ENCODE measurements at places on chromosomes 11 and 22. TPM values are rescaled to one million over a fixed set of nuclear protein-coding genes. Genes with fewer than 3 reads are reported as not detected.

DNA sequence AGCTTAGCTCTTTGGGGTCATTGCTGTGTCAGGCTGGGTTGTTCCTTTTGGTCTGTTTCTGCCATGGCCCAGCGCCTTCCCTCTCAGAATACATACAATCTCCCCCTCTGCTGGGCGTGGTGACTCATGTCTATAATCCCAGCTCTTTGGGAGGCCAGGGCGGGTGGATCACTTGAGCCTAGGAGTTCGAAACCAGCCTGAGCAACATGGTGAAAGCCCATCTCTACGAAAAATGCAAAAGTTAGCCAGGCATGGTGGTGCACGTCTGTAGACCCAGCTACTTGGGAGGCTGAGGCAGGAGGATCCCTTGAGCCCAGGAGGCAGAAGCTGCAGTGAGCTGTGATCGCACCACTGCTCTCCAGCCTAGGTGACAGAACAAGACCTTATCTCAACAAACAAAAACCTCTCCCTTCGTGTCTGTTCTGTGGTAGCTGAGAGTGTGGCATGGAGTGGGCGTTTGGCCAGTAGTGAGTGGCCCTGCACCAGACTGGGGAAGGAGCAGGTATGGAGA is 46.7 kb upstream of the RAB1B start:
- no peak overlapping the region for H3K27ac ChIP-seq
- DNase-seq: no peak
- no peaks in the 10 kb centered on the region for H3K4me1 ChIP-seq
- no peak overlapping the region for H3K4me3 ChIP-seq

DNA sequence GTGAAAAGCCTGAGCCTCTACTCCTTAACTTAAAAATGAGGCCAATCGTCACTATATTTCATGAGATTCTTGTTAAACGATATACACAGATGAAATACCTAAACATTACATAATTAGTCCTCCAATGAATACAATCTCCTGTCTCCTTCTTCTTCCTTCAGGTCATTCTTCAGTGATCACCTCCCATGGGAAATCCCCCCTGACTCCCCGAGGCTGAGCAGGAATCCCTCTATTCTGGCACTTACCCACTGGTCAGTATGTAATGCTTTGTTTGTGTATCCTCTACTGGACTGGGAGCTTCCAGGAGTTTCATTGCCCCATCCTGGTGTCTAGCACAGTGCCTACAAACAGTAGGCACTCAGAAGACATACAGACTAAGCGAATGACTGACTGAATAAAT is 52.3 kb downstream of the RAB38 start:
- H3K27me3 ChIP-seq: no peaks in the 10 kb centered on the region
- H3K27ac ChIP-seq: no peak overlapping the region
- DNase-seq: no peak
- H3K36me3 ChIP-seq: no peaks in the 10 kb centered on the region
- no peaks in the 10 kb centered on the region for H3K4me1 ChIP-seq

- no peak for DNase-seq
- H3K4me3 ChIP-seq: no peak overlapping the region
- no peaks in the 10 kb centered on the region for H3K4me1 ChIP-seq
- peak overlapping the region; percentile 43 for H3K27ac ChIP-seq
Observed at GRCh38 chr11:75320046-75320618, 31.3 kb downstream of the ARRB1 start.

- no peaks in the 10 kb centered on the region for H3K27me3 ChIP-seq
- H3K27ac ChIP-seq: no peak overlapping the region
- no peaks in the 10 kb centered on the region for H3K4me1 ChIP-seq
Observed at GRCh38 chr11:106399624-106400023, 322.2 kb downstream of the AASDHPPT start.

- H3K27ac ChIP-seq: no peak overlapping the region
- DNase-seq: no peak
- no peaks in the 10 kb centered on the region for H3K27me3 ChIP-seq
- H3K36me3 ChIP-seq: peaks cover 11% of the 10 kb centered on the region
- H3K4me3 ChIP-seq: no peak overlapping the region
Observed at GRCh38 chr11:111834432-111835163, 36.8 kb downstream of the ALG9 start.

DNA sequence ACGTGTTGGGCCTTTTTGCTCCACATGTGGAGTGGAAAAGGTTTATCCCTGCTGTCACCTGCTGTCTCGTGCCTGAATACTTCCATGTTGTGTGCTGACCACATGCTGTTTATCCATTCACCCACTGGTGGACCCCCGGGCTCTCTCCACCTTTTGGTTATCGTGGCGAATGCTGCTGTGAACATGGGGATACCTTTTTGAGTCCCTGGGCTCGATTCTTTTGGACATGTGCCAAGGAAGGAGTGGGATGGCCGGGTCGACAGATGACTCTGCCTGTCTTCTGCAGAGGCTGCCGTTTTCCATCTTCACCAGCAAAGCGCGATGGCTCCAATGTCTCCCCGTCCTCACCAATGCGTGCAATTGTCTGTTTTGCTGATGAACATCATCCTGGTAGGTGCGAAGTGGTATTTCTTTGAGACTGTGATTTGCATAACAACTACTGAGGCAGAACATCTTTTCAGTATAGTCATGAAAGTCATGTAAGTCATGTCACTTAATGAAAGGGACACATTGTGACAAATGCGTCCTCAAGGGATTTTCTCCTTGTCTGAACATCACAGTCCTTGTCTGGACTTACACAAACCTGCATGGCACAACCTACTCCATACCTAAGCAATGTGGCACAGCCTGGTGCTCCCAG is 758.7 kb downstream of the BRD1 start:
- DNase-seq: no peak
- no peaks in the 10 kb centered on the region for H3K27me3 ChIP-seq
- no peaks in the 10 kb centered on the region for H3K4me1 ChIP-seq
- H3K27ac ChIP-seq: no peak overlapping the region
- no peak overlapping the region for H3K4me3 ChIP-seq
- H3K36me3 ChIP-seq: no peaks in the 10 kb centered on the region

DNA sequence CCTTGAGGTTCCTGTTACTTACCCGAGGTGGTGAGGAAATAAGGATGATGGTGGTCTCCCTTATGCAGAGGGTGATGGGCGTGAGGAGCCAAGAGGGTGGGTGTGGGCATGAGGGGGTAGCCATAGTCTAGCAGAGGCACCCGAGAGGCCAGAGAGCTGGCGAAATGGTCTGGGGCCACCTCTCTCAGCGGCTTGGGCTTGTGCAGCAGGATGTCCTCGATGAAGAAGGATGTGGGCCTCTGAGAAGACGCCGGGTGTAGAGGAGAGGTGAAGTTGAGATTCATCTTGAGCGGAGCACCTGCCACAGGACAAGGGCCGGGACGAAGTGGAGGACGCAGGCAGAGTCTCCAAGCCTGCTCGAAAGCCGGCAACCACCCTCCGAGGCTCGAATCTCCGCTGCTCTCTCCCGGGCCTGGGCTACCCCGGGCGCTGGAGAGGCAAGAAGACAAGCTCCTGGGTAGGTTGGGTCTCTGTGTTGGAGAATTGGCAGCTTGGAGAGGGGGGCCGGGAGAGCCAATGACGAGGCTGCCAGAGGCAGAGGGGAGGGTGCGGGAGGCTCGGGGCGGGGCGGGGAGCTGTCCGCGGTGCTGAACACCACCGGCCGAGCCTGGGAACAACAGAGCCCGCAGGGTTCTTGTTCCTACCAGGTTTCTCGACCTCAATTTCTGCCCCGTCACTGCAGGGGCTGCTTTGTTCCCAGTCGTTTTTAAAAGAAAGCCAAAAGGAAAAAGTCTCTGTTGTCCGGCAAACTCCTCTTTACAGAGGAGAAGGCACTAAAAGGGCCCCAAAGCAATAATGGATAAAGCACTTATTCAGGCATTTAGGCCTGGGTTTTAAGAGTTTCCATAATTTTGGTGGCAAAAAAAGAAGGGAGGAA is at the start of gene BSX:
TSS of gene BSX (minus strand) at position 447 of the 877 bp plus-strand sequence. CDS start at position 284, 163 bp downstream.
- H3K27ac ChIP-seq: no peak within 1 kb of the TSS
- no peak within 1 kb of the TSS for H3K4me3 ChIP-seq
- peak; percentile 81 for DNase-seq
- peaks cover 8% of the 10 kb centered on the region for H3K4me1 ChIP-seq
- H3K36me3 ChIP-seq: no peaks in the 10 kb centered on the region

GRCh38 chr11:21630934-21631478 is 561.9 kb upstream of the ANO5 start:
- no peaks in the 10 kb centered on the region for H3K27me3 ChIP-seq
- H3K27ac ChIP-seq: no peak overlapping the region
- no peak overlapping the region for H3K4me3 ChIP-seq
- no peaks in the 10 kb centered on the region for H3K4me1 ChIP-seq
- no peak for DNase-seq

- no peak for DNase-seq
- H3K4me3 ChIP-seq: no peak overlapping the region
- no peak overlapping the region for H3K27ac ChIP-seq
- H3K4me1 ChIP-seq: no peaks in the 10 kb centered on the region
Observed at GRCh38 chr11:133860151-133860550, 14.8 kb upstream of the SPATA19 start.

- H3K27ac ChIP-seq: peak overlapping the region; percentile 21
- H3K4me1 ChIP-seq: peaks cover 34% of the 10 kb centered on the region
- peak; percentile 89 for DNase-seq
- no peaks in the 10 kb centered on the region for H3K27me3 ChIP-seq
- H3K36me3 ChIP-seq: no peaks in the 10 kb centered on the region
Observed at GRCh38 chr11:96012086-96012824, 88.3 kb upstream of the MTMR2 start.

DNA sequence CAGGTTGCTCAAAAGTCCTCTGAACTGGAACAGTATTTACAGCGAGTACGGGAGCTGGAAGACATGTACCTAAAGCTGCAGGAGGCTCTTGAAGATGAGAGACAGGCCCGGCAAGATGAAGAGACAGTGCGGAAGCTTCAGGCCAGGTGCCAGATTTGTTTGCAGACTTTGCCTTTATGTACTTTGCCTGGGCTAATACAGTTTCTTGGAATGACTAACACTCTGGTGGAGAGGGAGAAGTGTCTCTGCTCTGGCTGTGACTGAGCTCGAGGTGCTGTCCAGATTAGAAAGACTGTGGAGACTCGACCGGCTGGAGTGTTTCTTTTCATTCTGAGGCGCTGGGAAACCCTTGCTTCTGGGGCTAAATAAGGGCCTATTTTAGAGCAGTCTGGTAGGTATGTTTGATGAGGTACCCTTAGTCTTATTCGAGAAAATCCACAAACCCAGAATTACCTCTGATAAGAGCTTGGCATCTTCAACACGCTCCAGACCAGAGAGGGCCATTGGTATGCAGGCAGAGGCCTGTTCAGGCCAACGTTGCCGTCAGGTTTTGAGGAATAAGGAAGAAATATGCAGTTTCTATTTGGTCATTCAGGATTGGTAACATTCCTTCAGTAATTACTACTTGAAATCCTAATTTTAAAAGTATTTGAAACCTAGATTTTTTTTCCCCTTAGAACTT is 76.5 kb downstream of the SWAP70 start:
- H3K4me1 ChIP-seq: peaks cover 3% of the 10 kb centered on the region
- H3K4me3 ChIP-seq: no peak overlapping the region
- DNase-seq: no peak
- H3K36me3 ChIP-seq: peaks cover 12% of the 10 kb centered on the region
- no peak overlapping the region for H3K27ac ChIP-seq

DNA sequence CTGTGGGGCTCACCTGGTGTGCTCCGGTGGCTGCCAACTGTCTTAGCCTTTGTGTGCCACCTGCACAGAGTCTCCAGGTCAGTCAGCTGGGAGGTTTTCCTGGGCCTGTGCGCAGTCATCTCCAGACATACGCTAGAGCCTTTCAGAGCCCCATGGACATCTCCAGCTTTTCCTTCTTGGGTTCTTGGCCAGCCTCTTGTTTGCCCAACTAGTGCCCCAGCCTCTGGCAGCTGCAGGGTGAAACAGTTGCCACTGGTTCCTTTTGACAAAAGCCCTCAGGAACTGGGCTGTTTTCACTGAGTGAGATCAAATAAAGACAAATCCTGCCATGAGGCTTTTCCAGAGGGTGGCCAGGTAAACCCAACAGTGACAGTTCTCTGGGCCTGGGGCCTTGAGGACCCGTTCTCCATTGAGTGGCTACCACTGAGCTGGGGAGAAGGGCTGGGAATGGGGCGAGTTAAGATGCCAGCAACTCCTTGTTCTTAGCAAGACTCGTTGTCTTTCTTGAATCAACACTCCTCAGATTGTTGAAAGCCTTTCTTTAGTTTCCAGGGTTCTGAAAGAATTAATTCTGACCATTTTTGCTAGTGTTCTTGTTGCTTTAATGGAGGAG is 16.7 kb upstream of the RANBP1 start:
- DNase-seq: no peak
- no peak overlapping the region for H3K27ac ChIP-seq
- no peaks in the 10 kb centered on the region for H3K27me3 ChIP-seq
- no peaks in the 10 kb centered on the region for H3K4me1 ChIP-seq
- peaks cover 41% of the 10 kb centered on the region for H3K36me3 ChIP-seq

- H3K4me1 ChIP-seq: no peaks in the 10 kb centered on the region
- no peak for DNase-seq
- H3K27ac ChIP-seq: no peak overlapping the region
- no peaks in the 10 kb centered on the region for H3K36me3 ChIP-seq
- H3K27me3 ChIP-seq: no peaks in the 10 kb centered on the region
- no peak overlapping the region for H3K4me3 ChIP-seq
Observed at GRCh38 chr11:110798201-110798900, 86.1 kb upstream of the ARHGAP20 start.

DNA sequence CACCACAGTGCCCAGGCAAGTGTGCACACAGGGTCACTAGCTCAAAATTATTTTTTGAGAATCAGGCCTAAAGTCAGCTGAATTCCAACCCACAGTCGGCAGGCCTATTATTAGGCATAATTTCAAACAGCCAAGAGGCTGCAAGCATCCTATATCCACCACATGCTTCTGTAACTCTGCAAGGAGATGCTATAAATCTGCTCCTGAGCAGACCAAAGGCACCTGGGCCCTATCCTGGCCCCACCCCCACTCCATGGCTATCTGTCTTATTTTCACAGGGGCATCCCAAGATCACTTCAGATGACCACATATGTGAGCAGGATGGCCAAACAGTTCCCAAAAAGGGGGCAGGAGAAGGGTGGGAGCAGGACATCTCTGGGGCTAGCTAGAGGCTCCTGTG is 44.6 kb downstream of the TCF20 start:
- peaks cover 16% of the 10 kb centered on the region for H3K4me1 ChIP-seq
- no peak overlapping the region for H3K4me3 ChIP-seq
- no peak for DNase-seq
- H3K27ac ChIP-seq: no peak overlapping the region
- no peaks in the 10 kb centered on the region for H3K36me3 ChIP-seq
- no peaks in the 10 kb centered on the region for H3K27me3 ChIP-seq

The FAU gene
- 334 TPM for total RNA-seq

The CDC42BPG gene
- 23.5 TPM for total RNA-seq

The GLYATL1 gene
- 1.8 TPM for total RNA-seq

The ADAMTS15 gene
- 17.6 TPM for total RNA-seq

The MRGPRE gene
- total RNA-seq: 0.18 TPM

The OR52K1 gene
- not detected for total RNA-seq
